ENCODE measurements at places on chromosomes 12 and 14. TPM values are rescaled to one million over a fixed set of nuclear protein-coding genes. Genes with fewer than 3 reads are reported as not detected.
A peak's percentile ranks its signal among the peaks of the same experiment; 100 is the strongest.

OR4E2 gene
- not detected for polyA plus RNA-seq

TROAP gene
- polyA plus RNA-seq = 1.5 TPM

GRCh38 chr14:102035914-102036313 is 50.9 kb downstream of the HSP90AA1 start:
- no peak for DNase-seq

DNA sequence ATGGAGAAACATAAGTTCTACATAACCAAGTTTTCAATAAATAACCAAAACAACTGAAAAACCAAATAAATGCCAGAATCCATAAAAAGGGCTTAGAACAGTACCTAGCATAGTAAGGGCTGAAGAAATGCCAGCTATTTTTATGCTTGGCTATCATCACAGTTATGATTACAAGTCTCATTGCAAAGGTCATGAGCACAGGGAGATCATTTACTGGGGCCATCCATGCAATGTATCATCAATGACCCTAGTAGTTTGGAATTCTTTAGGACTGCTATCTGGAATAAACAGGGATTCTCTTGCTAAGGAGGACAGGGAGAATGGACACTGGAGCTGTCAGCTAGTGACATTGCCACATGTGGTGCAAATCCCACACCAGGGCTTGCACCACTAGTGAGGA is 92.5 kb upstream of the NAP1L1 start:
- no peak for DNase-seq

DNA sequence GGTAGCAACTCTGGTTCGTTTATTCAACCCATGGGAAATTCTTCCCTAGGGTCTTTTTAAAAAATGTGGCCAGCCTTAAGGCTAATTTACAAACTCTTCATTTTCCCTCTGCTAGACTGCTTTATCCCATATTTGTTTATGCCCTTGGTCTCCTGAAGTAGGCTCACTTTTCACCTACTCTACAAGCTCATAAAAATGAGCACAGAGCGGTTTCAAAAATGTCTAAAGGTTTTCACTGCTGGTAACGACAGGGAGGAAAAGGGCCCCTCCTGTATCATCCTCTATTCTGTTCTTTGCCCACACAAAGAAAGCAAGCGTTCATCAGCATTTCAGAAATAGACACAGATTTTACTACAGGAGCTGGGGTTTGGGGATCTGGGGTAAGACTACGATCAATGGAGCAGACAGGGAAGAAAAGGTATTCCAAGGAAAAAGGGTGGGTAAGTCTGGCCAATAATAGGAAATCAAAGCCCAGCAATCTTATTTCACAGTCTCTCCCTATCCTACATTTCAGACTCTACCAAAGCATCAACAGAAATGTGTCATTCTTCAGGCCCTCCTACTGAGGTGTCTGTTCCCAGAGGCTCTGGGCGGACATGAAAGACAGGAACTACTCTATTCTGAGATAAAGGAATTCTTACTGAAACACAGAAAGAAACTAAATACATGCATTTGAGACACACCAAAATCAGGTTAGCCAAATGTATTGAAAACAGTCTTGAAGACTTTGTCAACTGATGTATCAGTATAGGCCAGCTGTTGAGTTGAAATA is 86.4 kb downstream of the SPPL3 start:
- DNase-seq = no peak

GRCh38 chr12:111024205-111024801 is 103.9 kb upstream of the MYL2 start:
- DNase-seq = peak; percentile 47

GRCh38 chr12:7666595-7666994 is 887 bp upstream of the APOBEC1 start:
- peak; percentile 21 for DNase-seq

DNA sequence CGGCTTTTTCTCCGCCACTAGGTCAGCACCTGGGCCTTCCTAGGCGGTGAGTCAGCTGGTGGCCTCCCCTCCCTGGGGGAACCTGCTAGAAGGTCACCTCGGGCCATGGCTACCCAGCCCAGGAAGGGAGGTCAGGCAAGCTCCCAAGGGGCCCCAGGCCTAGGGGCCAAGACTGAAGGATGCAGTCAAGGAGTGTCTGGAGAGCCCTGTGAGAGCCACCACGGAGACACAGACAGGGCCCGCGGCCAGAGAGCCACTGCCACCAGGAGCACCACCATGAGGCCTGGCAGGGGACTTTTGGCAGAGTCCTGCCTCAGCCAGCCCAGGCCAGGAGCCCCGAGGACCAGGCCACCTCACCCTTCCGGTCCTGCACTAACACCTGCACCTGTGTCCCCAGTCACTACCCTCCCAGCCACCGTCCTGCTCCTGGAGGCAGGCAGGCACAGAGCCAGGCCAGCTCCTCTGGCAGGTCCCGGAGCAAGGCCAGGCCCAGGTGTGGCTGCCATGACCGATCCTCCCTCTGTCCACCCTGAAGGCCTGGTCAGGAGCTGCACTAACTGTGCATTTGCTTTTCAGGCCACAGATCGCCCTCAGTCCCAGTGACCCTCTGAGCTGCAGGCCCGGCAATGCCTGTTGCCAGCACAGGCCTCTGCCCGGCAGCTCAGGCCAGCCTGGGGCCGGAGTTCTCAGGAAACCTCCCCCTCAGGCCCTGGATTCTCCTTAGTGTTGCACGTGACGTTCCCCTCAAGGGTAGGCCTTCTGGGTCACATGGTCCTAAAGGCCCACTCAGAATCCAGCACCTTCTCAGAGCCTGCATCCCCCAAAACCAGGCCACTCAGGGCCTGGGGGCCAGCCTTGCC is 6.9 kb downstream of the PHETA1 start:
- no peak for DNase-seq
